ENCODE measurements at places on chromosomes 3 and 15. TPM values are rescaled to one million over a fixed set of nuclear protein-coding genes. Genes with fewer than 3 reads are reported as not detected.

The THRB gene
- total RNA-seq = 0.13 TPM

The CFAP91 gene
- total RNA-seq = not detected

The GATA2 gene
- total RNA-seq = 6.7 TPM

The XCR1 gene
- not detected for total RNA-seq

The TMEM207 gene
- not detected for total RNA-seq

DNA sequence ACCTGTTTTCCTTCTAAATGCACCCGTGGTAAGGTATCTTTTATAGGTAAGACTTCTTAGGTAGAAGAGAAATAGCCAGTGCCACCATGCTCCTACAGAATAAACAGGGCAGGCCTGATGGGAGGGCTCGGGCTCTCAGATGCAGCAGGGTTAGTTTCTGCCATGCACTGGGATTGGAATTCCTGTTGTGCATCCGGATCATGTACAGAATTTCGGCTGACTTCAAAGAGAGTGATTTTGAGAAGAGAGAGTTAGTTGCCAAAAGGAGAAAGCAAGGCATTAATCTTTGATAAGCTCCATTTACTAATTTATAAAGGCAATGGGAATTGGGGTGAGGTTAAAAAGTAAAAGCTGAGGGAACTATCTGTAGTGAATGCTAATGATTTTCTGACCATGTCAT is 211.2 kb downstream of the WDR72 start:
- DNase-seq = no peak

GRCh38 chr15:88177451-88177850 is 79.1 kb downstream of the NTRK3 start:
- DNase-seq = no peak

GRCh38 chr15:53535886-53536285 is 223.6 kb downstream of the WDR72 start:
- DNase-seq = no peak

DNA sequence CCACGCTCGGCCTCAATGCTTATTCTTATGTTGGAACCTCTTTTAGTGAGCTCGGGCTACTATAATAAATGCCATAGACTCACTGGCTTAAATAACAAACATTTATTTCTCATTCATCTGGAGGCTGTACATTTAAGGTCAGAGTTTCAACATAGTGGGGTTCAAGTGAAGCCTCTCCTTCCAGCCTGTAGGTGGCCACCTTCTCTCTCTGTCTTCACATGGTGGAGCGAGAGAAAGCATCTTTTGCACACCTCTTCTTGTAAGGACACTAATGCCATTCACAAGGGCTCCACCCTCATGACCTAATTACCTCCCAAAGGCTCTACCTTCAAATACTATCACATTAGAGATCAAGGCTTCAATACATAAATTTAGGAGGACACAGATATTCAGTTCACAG is 520.3 kb upstream of the EPHA6 start:
- DNase-seq = no peak

- peak; percentile 92 for DNase-seq
Observed at GRCh38 chr3:7346364-7346763, 485.4 kb downstream of the GRM7 start.

DNA sequence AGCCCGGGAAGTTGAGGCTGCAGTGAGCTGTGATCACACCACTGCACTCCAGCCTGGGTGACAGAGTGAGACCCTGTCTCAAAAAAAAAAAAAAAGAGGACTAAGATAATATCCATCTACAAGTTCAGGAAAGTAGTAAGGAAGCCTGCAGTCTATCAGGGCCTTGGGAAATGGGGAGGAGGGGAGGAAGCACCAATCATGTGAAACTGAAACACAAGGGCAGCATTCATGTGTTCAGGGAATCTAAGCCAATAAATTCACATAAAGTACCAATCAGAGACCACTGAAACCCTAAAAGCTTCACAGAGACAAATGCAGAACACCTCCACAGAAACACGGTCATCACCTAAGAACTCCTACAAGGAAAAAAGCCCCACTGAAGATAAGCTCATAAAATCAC is 22.9 kb upstream of the HHATL start:
- no peak for DNase-seq

DNA sequence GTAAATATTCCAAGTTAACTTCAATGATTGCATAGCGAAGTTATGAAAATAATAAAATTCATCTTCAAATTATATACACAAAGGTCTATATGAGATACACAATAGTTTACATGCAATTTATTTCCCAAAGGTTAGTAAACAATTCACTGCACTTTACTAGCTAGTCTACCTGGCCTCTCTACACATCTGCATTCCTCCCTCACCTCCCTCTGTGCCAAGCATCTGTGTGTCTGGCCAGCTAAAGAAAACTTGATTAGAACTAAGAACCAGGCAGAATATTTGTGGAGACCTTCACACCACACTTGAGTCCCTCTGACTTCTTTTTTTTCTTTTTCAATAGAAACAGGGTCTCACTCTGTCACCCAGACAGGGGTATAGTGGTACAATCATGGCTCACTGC is 61.4 kb downstream of the LRRFIP2 start:
- no peak for DNase-seq

- DNase-seq = no peak
Observed at GRCh38 chr3:184712248-184713039, 580 bp upstream of the MAGEF1 start.

DNA sequence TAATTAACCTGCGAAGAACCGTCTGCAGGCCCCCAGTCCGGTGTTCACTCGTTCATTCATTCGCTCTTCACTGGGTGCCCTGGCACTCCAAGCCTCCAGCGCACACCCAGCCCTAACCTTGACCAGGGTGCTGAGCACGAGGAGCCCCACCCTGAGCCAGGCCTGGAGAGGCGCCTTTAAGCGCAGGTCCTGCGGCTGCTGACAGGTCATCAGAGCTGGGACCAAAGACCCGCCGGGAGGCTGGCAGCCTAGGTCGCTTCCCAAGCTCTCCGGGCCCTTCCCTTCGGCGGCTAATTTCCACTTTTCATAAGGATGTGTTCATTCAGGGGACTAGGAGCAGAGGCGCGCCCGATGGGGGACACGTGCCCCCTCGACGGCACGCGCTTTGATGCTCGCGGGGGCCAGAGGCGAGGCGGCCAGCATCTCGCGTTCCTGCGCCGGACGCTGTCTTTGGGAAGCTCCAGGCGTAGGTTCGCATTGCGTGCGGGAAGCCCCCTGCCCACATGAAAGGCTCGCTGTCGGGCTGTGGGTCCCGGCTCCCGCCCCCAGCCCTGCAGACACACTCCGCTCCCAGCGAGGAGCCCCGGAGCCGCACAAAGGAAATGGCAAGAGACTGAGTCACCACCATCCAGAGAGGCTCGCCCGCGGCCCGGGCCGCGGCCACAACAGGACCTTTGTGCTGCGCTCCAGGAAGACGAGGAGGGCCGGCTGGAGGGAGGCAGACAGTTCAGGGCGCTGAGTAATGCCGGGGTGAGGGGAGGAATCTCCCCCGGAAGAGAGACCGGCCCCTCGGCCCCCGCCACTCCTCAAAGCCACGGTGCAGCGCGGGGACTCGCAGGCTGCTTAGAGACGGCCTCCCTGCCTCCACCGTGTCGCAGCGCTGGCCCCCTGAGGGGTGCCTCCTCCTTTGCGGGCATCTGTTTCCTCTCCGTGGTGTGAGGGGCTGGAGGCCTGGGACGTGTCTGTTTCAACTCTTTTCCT is 266.4 kb upstream of the HES1 start:
- DNase-seq = peak; percentile 72

- DNase-seq = no peak
Observed at GRCh38 chr3:126743350-126743749, 39.3 kb downstream of the CHCHD6 start.

- no peak for DNase-seq
Observed at GRCh38 chr15:70429056-70429722, 331.5 kb upstream of the TLE3 start.

- DNase-seq = peak; percentile 77
Observed at GRCh38 chr3:46998121-46998851, 18.8 kb downstream of the NBEAL2 start.

GRCh38 chr3:94185753-94186152 is 122.9 kb downstream of the NSUN3 start:
- no peak for DNase-seq

GRCh38 chr3:126158016-126158911 is 22.1 kb downstream of the ALDH1L1 start:
- no peak for DNase-seq

GRCh38 chr3:189270248-189270832 is 98.6 kb downstream of the TPRG1 start:
- DNase-seq = no peak

DNA sequence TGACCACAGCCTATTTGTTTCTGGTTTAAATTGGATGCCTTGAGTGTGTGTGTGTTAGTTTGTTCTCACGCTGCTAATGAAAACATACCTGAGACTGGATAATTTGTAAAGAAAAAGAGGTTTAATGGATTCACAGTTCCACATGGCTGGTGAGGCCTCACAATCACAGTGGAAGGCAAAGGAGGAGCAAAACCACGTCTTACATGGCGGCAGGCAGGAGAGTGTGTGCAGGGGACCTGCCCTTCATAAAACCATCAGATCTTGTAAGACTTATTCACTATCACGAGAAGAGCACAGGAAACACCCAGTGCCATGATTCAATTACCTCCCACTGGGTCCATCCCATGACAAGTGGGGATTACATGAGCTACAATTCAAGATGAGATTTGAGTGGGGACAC is 260.5 kb downstream of the WDR72 start:
- no peak for DNase-seq

DNA sequence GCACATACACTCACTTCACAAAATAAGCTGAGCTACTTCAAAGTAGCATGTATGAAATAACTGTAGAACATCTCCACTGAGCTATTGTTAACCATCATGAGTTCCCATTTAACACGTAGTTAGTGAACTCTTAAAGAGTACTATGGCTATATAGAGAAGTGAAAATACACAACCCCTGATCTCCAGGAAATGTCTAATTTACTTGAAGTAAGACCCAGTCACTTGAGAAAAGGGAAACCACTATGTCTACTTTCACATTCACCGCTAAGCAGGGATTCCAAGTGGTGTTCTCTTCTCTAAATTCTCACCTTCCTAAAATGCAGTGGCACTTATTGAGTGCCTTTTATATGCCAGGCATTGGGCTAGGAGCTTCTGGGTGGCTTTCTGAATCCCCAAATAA is 35.0 kb upstream of the COLQ start:
- no peak for DNase-seq

GRCh38 chr3:17074559-17074958 is 189.8 kb downstream of the PLCL2 start:
- no peak for DNase-seq

GRCh38 chr3:155391551-155391958 is 98.1 kb upstream of the STRIT1 start:
- no peak for DNase-seq

GRCh38 chr3:52787672-52788625 is 6.6 kb upstream of the ITIH3 start:
- DNase-seq = no peak

GRCh38 chr3:158430448-158430847 is 140.5 kb upstream of the MLF1 start:
- DNase-seq = no peak

DNA sequence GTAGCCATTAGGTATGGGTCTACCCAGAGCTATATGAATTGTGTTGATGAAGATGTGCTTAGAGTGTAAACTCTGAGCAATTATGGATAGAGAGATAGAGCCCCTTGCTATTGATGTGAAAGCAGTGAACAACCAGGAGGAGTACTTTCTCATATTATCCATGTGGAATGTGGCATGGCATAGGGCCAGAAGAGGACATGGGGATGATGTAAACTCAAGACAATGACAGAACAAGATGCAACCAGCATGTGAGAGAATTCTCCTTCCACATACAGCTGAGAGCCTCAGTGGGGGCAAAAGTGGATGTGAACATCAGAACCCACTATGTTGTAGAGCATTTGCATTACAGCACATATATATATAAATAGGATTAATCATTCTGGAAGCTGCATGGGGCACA is 36.4 kb upstream of the BNC1 start:
- DNase-seq = no peak

Data from dermis microvascular lymphatic vessel endothelial cell (primary cell).